SK-MEL-5 (cell line): ENCODE measurements at places on chromosomes 16 and 17.
A peak's percentile ranks its signal among the peaks of the same experiment; 100 is the strongest.

DNA sequence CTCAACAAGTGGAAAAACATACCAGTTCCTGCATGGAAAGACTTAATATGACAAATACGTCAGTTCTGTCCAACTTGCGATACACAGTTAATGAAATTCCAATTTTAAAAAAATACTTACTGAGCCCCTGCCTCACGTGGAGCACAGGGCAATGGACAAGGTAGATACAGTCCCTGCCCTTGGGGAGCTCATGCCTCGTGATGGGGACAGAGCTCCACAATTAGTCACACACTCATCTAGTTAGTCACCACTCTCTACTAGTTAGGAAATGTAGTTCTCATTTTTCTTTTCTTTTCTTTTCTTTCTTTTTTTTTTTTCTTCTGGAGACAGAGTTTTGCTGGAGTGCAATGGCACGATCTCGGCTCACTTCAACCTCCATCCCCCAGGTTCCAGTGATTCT, 74.7 kb upstream of the CDH5 start:
- no peak for DNase-seq

GRCh38 chr16:10879681-10880589, 2.9 kb downstream of the CIITA start:
- no peak for DNase-seq

- DNase-seq: no peak
Measured at GRCh38 chr16:20925751-20926150, 25.2 kb downstream of the LYRM1 start.

GRCh38 chr16:6897876-6898485, 434.7 kb upstream of the RBFOX1 start:
- no peak for DNase-seq

- peak; percentile 35 for DNase-seq
Measured at GRCh38 chr17:79478051-79478461, 132.8 kb downstream of the RBFOX3 start.

DNA sequence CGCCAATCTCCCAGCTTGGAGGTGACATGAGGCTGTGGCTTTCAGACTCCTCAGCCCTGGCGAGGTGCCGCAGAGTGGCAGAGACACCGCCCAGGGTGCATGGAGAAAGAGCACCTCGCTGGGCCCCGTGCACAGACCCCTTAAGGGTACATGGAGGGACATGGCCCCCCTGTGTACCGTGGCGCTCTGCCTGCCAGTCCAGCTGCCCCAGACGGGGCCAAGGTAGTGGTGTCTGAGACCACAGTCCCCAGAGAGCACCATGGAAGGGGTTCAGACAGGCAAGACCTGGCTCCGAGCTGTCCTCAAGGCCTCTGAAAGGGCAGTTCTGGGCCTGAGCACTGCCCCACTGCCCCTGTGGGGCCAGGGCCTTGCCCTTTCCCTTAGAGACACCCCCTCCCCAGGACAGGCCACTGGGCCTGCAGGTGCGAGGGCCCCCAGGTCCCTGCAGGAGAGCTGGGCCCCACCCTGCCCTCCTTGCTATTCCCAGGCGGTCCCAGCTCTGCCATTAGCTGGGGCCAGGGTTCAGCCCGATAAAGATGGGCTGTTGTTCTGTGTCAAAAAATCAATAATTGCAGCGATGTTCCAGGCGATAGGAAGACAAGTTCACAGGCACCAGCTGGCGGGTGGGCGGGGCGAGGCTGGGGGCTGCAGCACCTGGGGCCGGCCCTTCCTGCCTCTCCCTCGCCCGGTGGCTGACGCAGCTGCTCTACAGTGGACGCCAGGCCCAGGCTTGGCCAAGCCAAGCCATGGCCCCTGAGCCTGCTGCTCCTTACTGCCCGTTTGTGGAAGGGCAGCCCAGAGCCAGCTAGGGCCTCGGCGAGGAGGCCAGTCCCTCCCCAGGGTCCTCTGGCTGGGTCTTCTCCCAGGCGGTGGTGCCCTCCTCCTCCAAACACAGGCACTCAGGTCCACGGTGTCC, 51.7 kb downstream of the ZFPM1 start:
- DNase-seq: no peak

DNA sequence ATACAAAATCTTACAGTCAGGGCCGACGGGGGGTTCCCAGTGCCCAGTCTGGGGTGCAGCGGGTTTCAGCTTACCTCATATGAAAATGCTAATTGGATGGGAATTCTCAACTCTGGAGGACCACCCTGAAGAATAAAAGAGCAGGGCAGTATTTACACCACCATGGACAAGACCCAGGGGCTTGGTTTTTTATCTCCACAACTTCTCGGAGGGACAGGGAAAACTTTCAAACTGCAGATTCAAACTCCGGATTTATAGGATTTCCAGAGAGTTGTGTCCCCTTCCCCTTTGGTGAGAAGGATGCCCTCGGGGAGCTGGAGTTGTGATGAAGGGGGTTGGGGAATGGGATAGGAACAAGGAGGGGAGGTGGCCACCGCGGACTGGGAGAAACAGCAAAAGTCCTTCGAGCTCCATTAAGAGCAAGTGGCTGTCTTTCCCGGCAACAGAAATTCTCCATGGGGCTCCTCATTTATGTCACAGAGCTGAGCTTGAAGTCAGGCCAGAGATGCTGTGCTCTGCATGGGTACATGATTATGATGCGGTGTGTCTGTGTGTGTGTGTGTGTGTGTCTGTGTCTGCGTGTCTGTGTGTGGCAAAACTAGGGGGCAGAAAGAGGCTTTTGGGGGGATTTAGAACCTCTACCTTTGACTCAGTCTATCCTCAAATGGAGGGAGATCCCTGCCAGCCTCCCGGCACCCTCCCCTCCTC, 15.7 kb downstream of the FOXL1 start:
- DNase-seq: no peak

DNA sequence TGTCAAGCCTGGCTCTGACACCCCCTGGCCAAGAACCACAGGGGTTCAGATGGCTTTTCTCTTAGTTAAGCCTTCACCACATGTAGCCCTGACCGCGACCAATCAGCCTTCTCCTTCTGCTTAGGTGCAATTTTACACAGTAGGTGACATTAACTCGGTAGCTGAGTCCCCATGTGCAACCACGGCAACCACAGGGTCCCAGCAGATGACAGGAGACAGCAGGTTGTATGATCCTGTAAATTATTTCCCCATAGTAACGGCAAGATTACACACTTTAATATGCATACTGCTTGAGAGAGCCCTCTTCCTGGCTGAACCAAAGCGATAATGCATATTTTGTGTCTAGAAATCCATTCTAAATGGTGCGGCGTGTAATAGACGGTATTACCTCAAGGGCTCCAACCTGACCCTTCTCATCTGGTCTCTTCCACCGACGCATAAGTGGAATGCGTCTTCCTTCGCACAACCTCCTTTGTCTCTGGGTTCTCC, 458.7 kb upstream of the ZFHX3 start:
- no peak for DNase-seq

- no peak for DNase-seq
Measured at GRCh38 chr17:561116-561515, 153.5 kb downstream of the VPS53 start.

- peak; percentile 92 for DNase-seq
Measured at GRCh38 chr16:54286366-54287130, at the start of gene IRX3. IRX3 (minus strand) TSS chr16:54286787; CDS start chr16:54286050, 737 bp downstream.

GRCh38 chr17:48054238-48055185, 6.4 kb downstream of the NFE2L1 start:
- DNase-seq: no peak

- no peak for DNase-seq
Measured at GRCh38 chr17:49241692-49242397, 11.3 kb upstream of the PHOSPHO1 start.

- DNase-seq: peak; percentile 11
Measured at GRCh38 chr16:7209598-7209997, 123.0 kb upstream of the RBFOX1 start.

DNA sequence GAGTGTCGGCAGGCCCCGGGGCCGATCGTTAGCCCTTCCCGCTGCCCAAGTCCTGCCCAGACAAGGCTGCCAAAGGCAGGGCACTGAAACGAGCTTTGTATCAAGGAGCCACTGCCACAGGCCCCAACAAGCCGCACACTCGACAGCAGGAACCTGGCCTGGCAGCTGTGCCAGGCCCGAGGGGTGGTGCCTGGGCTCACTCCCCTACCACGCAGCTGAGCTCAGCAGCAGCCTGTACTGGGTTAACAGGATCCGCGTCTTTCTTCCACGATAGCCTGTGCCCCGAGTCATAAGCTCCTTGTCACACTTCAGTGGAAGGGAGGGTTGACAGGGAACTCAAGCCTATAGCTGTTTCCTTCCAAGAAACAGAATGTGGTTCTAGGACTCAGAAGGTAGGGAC, 87.9 kb downstream of the ABR start:
- DNase-seq: no peak

GRCh38 chr16:14002416-14002990, 68.6 kb upstream of the MRTFB start:
- no peak for DNase-seq

DNA sequence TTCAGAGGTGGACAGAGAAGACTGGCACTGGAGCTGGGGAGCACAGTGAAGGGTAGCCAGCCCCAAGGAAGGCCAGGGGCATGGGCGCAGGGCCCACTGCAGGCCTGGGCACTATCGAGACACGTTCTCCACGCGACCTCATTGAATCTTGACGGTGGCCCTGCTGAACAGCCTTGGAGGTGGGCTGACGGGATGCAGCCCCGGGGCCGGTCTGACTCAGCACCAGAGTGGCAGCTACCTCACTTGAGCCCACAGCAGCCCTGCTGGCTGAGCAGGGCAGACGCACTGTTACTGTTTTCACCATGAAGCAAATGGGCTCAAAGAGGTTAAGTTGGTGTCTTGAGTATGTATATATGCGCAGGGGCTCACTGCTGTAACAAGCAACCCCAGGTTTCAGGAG, 78.8 kb upstream of the FOXF1 start:
- DNase-seq: no peak

GRCh38 chr16:19375561-19376158, 42.0 kb upstream of the TMC5 start:
- peak; percentile 67 for DNase-seq

GRCh38 chr17:7431231-7431630, 2.6 kb downstream of the SPEM3 start:
- DNase-seq: no peak

GRCh38 chr16:58634265-58634802, 4.7 kb upstream of the CNOT1 start:
- no peak for DNase-seq

GRCh38 chr17:5640726-5641125, 56.4 kb upstream of the NLRP1 start:
- DNase-seq: no peak

- DNase-seq: no peak
Measured at GRCh38 chr17:75902406-75902805, 2.3 kb downstream of the MRPL38 start.

GRCh38 chr17:78675316-78675616, 98.1 kb upstream of the DNAH17 start:
- DNase-seq: no peak

GRCh38 chr17:55903028-55903690, 152.3 kb downstream of the PCTP start:
- no peak for DNase-seq

DNA sequence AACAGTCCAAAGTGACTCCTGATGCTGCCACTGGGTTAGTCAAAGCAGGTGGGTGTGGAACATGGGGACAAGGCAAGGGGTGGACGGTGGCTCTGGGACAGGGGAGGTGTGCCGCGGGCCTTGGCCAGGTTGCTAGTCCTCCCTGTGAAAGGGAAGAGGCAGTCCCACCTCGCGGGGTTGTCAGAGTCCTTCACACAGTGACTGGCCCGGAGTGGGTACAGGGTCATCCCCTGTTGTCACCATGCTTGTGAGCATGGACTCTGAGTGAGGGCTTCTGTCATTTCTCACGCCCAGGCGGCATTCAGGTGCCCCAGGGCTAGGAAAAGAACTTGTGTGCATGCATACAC, 3.1 kb upstream of the ZNF469 start:
- DNase-seq: no peak

DNA sequence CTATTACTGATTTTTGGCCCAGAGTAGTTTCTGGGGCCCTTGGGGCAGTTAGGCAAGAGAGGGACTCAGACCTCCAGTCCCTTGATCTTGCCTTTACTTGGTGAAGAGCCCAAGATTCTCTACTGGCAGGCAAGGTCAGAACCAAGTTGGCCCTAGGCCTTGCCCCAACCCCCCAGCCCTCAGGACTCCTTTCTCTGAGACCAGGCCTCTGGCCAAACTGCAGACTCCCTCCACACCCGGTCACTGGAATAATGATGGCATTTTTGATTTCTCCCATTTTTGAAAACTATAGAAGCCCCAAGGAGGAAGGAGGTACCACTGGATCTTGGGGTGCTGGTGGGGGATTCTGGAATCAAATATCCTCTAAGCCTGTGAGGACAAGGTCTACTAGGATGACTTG, 18.0 kb upstream of the HOXB9 start:
- DNase-seq: no peak

- DNase-seq: peak; percentile 93
Measured at GRCh38 chr17:58391302-58391984, 25.9 kb downstream of the RNF43 start.

DNA sequence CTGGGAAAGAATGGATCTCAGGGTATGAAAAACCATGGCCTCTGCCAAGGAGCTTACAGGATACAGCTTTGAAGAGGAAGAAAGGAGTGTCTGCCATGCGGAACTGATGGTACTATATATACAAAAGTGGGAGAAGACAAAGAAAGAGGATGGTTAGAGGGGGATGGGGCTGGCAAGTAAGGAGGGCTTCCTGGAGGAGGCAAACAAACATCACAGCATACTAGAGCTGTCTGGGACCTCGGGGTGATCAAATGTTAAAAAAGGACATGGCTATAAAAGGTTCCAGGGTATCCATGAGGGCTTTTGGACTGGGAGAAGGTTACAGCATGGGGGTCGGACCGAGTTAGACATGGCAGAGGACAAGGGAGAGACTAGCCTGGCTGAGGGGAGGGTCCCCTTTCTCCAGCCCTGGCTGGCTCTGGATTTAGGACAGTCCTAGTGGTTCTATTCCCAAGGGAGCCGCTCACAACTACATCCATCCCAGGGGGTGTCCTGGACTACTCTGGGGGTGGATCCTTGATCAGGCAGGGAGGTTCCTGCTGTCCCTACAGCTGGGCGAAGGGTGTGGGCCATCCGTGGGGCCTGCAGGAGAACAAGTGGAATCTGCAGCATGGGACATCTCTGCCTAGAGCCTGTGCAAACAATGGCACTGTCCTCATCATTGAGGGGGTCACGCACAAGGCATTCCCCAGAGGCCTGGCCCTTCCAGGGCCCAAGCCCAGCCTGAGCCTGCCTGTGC, 12.2 kb downstream of the WNT9B start:
- no peak for DNase-seq

- no peak for DNase-seq
Measured at GRCh38 chr17:63609816-63610573, 9.3 kb downstream of the TACO1 start.

DNA sequence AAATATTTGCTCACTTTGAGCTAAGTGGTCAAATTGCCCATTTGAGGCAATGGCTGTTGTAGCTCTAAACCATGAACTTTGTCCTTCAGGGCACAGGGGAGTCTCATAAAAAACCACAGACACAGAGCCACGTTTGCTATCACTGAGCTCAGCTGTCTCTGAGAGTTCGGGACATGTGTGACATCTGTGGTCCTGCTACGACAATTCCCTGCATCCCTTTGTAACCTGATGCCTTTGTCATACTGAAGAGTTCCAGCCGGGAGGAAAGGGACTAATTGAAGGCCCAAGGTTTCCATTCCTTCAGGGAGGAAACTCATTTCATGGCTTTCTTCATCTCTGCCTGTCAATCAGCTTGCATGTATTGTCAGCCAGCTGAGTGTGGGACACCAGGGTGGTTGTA, 599.4 kb upstream of the CDH5 start:
- DNase-seq: no peak
